ENCODE measurements at places on chromosomes 6 and 20.

GRCh38 chr6:6851059-6851948 lies 256.5 kb upstream of the RREB1 start:
- no peak for DNase-seq

DNA sequence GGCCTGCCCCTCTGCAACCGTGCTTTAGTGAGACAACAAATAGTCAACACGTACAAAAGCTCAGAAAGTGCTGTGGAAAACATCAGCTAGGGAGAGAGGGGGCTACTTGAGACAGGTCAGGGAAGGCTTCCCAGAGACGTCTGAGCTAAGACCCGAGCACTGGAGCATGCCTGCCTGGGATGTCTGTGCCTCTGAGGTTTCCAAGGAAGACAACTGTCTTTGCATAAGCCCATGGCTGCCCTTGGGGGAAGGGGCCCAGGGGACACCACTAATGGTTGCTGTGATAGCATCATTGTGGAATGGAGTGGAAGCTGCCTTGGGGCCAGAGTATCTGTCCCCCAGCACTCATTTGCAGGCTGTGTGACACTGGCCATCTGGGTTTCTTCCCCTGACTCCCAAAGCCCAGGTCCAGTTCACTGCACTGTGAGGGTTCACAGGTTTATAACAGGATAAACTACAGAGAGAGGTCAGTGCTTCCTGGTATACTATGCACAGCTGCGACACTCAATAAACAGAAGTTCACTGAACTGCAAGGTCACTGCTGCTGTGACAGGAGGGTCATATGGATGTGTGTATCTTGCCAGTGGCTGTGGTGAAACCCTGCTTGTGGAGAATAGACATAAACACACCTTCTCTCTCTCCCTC lies 1.5 kb upstream of the ARFGEF2 start:
- DNase-seq: no peak

DNA sequence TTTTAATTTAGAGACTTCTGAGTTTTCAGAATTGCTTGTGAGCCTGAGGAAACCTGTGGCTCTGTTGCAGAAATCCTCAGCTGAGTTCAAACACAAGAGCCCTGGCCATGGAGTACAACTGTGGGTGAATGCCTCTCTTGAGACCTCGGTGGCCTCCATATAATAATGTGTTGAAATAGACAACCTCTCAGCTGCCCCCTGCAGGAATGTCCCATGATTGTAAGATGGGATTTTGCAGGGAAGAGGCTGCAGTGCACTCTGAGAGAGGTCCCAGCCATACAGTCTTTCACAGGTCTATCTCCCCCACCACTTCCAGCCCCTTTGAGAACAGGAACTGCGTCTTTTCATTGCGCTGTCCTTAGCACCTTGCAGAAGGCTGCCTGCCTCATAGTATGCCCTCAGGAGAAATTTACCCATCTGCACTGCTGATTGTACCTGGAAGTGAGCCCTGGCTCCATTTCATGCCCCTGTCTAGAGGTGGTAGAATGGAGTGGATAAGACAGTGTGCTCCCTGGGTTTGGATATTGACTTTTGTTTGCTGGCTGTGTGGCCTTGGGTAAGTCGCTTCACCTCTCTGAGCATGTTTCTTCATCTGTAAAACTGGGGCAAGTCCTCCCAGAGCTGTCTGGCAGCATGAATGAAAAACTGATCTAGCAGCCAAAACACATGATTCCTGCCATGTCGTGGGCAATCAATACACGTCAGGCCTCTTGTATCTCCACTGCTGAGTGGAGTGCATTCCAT lies 16.8 kb upstream of the CDH22 start:
- no peak for DNase-seq

GRCh38 chr6:163461696-163462095 lies 47.2 kb downstream of the QKI start:
- no peak for DNase-seq

- DNase-seq: no peak
These were observed 28.2 kb downstream of the PDRG1 start for GRCh38 chr20:31923388-31924331.

DNA sequence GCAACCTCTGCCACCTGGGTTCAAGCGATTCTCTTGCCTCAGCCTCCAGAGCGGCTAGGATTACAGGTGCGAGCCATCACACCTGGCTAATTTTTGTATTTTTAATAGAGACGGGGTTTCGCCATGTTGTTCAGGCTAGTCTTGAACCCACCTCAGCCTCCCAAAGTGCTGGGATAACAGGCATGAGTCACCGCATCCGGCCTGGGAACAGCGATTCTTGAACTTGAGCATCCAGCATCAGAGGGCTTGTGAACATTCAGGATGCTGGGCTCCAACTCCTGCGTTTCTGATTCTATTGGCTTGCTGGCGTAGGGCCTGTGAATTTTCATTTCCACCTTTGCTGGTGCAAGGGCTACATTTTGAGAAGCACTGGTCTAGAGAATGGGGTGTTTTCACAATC lies 24.5 kb upstream of the PIM1 start:
- no peak for DNase-seq

GRCh38 chr6:35302604-35303241 lies 5.1 kb downstream of the DEF6 start:
- no peak for DNase-seq

DNA sequence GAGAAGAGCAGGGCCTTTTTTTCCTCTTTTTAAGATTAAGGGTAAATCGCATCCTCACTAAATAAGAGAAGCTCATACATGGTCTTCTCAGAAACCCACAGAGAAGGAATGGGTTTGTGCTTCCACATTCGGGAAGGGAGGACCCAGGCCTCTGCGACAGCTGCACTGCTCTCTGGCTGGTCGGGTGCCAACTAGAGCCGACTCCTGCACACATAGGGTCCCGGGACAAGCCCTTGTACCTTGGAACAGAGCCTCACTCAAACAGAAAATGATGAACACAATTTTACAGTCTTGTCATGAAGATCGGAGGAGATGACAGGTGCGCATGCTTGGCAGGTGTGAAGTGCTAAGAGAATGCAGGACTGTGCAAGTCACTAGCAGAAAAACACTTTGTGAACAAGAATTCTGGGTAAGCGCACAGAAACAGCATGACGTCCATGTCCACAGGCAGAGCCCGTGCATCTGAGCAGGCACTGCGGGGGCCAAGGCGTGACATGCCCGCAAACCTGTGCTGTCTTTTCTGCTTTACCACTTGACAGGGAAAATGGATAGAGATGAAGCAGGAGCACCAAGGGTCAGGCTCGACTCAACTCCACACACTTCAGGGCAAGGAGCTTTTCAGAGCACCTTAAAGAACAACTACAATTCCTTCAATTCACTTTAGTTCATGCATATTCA lies 101.0 kb upstream of the MPC1 start:
- no peak for DNase-seq

GRCh38 chr6:52922161-52922560 lies 12.7 kb upstream of the GSTA3 start:
- no peak for DNase-seq

Data from amygdala (tissue), 56 donors.